ENCODE measurements at places on chromosomes 5 and 9.

DNA sequence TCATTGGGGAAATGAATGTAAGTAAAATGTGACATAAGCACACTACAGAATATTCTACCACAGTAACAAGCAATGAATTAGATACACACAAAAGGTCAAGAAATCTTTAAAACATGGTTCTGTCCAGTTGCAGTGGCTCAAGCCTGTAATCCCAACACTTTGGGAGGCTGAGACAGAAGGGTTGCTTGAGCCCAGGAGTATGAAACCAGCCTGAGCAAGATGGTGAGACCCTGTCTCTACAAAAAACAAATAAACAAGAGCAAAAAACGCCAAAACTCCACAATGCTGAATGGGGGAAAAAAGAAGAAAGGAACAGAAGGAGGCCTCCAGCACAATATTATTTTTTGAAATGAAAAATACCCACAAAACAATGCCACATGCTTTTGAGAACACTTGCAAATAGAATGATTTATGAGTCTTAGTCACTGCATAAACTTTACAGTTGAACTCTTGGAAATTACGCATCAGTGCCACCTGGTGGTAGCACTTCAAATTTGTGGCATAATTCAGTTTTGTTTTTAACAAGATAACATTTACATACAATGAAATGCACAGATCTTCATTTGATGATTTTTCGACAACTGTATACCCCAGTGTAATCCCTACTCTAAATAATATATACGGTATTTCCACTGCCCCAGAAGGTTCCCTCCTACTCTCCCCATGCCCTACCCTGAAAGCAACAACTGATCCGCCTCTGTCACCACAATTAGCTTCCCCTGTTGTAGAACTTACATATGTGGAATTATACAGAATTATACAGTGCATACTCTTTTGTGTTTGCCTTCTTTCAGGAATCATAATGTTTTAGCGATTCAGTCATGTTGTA, 14.4 kb upstream of the SPINK4 start:
- peak; percentile 68 for DNase-seq

DNA sequence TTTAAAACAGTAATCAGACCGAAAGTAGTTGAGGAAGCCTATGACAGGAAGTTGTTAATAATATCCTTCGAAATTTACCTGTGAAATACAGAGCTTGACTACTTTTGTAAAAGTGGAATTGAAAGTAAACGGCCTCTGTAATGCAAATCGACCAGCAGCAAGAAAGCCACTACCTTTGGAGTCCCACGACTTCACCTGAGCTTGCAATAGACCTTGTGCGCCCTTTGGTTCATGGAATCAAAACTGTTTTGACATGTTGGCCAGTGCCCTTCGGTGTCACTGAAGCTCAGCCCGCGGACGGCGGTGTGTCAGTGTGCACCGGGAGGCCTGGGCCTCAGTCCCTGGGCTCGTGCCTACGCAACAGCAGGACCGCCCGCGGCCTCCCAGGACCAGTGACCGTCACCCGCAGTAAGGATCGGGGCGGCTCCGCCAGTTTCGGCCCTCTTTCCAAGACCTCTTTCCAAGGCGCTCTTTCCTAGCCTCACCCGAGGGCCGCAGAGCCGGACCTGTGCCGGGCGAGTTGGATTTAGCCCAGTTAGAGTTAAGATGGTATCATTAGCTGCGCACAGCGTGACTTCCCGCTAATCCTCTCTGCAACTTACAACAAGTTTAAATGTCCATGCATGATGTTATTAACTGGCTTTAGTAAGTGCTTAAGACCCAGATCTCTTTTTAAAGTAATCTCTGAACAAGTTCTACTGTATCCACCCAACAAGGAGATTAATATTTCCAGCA, 223.3 kb downstream of the MEF2C start:
- DNase-seq = no peak

- no peak for DNase-seq
Observed at GRCh38 chr9:110099236-110100095, 108.5 kb downstream of the C9orf152 start.

GRCh38 chr5:172493002-172493401, 38.7 kb upstream of the SH3PXD2B start:
- peak; percentile 70 for DNase-seq

DNA sequence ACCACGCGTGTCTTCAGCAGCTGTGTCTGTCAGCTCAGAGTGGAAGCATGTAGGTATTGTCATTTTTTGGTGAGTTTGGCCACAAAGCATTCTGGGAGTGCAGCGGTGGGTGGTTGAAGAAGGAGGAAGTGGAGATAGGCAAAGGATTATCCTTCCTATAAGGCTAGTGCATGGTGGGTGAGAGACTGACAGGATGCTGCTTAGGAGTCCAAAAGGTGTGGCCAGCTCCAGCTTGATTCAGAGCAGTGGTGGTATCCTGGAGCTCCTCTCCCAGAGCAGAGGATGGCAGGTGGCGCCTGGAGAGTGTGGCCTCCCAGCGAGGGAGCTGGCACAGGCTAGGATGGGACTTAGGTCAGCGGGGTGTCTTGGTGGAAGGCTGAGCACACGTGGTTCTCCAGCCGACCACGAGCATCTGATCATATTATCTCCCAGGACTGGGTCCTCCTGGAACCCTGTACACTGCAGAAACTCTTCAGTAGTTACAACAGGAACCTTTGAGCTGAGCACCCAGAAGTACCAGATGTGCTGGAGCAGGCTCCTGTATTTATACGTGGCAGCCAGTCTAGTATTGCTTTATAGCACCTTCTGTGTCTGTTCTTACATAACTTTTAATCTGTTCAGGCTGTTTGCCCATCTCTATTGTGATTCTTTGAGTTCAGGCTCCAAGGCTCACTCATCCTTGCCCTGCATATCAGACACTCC, 29.6 kb downstream of the MAML1 start:
- no peak for DNase-seq

DNA sequence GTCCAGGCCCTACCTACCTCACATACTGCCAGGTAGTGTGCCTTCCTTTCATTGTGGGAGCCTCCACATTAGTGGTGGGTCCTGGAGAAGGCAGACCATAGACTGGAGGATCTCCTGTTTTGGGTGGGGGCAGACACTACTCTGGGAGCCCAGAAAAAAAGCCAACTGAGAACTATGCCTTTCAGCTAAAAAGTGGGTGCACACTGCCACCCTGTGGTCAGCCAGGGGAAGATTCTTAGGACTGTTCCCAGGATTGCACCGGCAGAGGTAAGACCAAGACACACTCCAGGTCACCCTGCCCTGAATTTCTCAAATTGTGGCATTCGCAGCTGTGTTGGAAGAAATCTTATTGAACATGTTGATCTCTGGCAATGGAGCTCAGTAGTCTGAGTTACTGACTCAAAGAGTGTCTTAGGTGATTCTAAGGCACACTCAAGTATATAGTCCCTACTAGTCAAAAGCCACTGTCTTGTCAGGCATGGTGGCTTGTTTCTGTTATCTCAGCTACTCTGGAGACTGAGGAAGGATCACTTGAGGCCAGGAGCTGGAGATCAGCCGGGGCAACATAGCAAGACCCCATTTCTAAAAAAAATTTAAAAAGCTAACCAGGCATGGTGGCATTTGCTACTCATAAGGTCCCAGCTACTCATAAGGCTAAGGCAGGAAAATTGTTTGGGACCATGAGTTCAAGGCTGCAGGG, 3.6 kb downstream of the SIGMAR1 start:
- no peak for DNase-seq

- no peak for DNase-seq
Observed at GRCh38 chr9:5543875-5544702, 33.8 kb downstream of the PDCD1LG2 start.
